ENCODE measurements at places on chromosomes 6 and 20. TPM values are rescaled to one million over a fixed set of nuclear protein-coding genes. Genes with fewer than 3 reads are reported as not detected.

DNA sequence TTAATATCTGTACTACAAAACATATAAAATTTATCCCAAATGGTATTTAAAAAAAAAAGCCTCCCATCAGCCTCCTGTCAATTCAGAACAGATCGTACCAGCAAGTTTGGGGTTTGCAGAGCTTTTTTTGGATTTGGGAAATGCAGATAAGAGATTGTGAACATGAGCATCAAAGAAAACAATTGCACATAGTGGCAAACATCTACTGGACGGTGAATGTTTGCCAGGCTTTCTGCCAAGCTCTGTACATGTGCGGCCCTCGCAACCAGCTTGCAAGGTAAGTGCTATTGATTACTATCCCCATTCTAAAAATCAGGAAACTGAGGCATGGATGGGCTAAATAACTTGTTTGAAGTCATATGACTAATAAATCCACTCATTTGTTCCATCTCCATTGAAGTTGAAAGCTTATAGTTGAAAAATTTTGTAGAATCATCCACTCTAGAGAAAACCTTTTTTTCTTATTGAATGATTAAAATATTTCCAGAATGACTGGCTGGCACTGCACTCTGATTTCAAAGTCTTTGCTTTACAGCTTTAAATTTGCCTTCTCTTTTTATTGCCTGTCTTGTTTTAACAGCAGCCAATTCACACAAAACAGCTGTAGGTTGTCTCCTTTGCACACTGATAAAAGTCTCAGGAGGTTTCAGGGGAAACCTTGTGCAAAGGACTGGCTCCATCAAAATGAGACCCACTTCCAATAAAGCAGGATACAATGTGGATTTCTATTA is 37.4 kb upstream of the SIRT5 start:
- H3K27ac ChIP-seq: no peak overlapping the region
- no peak for DNase-seq
- H3K36me3 ChIP-seq: no peaks in the 10 kb centered on the region
- no peaks in the 10 kb centered on the region for H3K27me3 ChIP-seq
- no peak overlapping the region for H3K4me3 ChIP-seq

DNA sequence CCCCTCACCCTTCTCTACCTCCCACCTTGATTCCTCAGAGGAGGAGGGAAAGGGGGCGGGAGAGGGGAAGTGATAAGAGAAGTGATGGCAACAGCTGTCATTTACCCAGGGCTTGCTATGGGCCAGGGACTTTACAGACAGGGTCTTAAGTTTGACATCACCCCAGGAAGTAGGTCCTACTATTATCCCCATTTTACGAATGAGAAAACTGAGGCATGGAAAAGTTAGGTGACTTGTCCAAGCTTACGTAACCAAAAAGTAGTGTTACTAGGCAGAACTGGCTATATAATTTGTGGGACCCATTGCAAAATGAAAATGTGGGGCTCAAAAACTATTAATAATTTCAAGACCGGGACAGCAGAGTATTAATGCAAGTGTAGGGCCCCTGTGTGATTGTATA is 10.5 kb upstream of the FANCE start:
- H3K4me3 ChIP-seq: no peak overlapping the region
- DNase-seq: no peak
- no peak overlapping the region for H3K27ac ChIP-seq

DNA sequence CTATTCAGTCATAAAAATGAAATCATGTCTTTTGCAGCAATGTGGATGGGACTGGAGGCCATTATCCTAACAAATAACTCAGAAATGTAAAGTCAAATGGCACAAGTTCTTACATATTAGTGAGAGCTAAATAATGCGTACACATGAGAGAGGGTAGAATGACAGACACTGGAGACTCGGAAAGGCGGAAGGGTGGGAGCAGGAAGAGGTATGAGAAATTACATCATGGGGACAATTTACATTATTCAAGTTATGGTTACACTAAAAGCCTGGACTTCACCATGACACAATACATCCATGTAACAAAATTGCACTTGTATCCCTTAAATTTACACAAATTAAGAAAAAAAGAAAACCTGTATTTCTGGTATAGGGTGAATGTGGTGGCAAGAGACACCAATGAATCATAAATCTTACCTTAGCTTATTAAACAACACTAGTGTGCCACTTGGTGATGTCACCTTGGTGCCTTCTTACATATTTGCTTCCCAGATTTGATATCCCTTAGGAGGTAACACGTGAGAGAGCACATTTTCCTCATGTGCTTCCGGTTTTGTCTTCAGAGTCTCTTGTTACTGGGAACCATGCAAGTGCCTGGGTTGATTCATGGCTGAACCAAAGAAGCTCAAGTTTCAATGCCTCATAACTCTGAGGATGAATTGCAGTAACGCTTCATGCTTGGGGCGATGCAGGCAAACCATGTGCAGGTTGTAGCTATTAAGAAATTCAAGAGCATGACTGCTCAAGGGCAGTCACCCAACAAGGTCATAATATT is 84.6 kb downstream of the DCDC2 start:
- no peaks in the 10 kb centered on the region for H3K4me1 ChIP-seq
- no peak overlapping the region for H3K27ac ChIP-seq
- H3K27me3 ChIP-seq: no peaks in the 10 kb centered on the region
- H3K4me3 ChIP-seq: no peak overlapping the region
- no peak for DNase-seq

DNA sequence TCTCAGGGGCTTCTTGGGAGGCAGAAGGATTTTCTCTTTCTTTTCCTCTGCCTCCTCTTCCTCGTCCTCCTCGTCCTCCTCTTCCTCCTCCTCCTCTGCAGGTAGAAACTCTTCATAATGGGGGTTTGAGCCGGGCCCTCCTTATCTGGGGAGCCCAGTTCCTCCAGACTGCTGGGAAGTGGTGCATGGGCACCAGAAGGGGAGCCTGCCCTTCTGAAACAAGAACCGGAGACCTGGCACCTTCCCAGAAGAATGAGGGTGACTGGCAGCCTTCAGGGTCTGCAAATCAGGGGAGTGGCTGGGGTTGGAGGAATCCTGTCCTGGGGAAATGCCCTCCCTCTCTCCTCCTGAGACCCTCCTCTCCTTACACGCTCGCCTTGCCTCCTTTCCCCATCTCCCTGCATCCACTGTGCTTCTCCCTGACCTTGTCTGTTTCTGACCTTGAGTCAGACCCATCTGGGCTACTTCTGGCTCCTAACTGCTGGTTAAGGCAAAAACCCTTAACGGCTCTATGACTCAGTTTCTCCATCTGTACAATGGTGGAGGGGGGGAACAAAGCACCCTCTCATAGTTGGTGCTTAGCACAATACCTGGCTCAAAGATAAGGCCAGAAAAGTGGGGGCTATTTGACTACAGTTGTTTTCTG is 1.7 kb downstream of the TULP1 start:
- DNase-seq: no peak
- H3K4me1 ChIP-seq: peaks cover 19% of the 10 kb centered on the region
- H3K27me3 ChIP-seq: no peaks in the 10 kb centered on the region
- H3K36me3 ChIP-seq: no peaks in the 10 kb centered on the region

The MBOAT1 gene
- 9.6 TPM for total RNA-seq

The KDM1B gene
- total RNA-seq: 20.6 TPM
